ENCODE measurements at places on chromosomes 2 and 18.

DNA sequence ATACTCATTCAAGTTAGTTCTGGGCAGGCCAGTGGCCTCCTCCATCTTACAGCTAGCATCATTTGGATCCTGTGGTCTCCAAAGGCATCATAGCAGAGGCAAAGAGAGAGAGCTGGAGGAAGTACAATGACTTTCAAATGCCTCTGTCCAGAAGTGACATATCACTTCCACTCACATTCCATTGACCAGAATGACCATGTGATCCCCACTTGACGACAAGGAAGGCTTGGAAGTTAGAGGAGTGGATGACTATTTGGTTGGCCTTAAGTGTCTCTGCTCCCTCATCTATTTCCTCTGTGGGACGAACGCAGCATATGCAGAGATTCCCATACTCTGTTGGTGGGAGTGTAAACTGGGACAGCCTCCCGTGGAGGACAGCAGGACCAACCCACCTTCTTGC lies 27.8 kb upstream of the MLPH start:
- DNase-seq, result no peak

GRCh38 chr2:3465844-3466481 lies 53.4 kb downstream of the ADI1 start:
- DNase-seq, result no peak

- no peak for DNase-seq
These were observed 33.1 kb upstream of the ZNF532 start for GRCh38 chr18:58831606-58832005.

GRCh38 chr18:45901654-45902210 lies 65.4 kb downstream of the EPG5 start:
- DNase-seq, result no peak

DNA sequence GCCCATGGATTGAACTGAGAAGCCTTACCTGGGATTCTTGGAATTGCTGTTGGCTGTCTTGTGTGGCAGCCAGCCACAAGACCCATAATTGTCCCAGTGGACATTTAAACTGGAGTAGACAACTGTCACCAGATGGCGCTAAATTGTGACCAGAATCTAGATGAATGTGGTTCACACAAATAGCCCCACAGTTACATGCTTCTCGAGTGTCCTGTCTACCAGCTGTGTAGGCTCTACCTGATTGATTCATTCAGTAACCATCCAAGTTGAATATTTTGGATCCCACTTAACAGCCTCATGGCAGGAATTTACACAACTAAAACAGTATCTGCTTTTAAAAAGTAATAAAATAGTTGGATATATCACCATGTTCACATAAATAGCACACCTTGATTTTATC lies 73.2 kb downstream of the MAP4K4 start:
- DNase-seq, result no peak

DNA sequence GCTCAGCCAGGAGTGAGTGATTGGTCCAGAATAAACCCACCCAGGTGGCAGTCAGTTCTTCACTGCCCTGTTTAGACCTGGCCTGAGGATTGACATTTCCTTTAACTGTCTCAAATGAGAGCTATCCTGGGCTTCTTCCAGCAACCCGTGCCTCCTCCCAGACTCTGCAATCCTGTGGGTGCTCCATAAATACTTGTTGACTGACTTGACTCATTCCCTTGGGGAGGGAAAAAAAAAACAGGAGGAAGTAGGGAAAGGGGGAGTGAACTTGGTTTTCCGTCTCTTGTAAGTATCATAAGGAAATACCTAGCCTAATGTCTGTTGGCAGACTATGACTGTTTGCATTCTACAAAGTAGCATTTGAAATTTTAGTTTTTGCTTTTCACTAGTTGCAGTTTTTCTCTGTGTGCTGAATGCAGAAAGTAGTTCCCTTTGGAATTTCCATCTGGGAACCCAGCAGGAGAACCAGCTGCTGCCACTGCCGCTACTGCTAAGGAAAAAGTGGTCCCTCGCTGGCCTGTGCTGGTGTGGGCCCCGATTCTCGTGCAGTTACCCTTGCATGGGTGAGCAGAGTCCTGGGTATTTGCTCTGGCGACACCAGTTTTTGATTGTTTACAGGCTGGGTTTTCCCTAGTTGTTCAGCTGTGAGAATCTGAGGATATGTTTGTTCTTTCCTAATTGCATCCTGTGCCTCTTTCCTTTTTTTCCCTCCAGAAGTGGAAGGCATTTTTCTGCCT lies 78.8 kb downstream of the TGOLN2 start:
- DNase-seq, result no peak

DNA sequence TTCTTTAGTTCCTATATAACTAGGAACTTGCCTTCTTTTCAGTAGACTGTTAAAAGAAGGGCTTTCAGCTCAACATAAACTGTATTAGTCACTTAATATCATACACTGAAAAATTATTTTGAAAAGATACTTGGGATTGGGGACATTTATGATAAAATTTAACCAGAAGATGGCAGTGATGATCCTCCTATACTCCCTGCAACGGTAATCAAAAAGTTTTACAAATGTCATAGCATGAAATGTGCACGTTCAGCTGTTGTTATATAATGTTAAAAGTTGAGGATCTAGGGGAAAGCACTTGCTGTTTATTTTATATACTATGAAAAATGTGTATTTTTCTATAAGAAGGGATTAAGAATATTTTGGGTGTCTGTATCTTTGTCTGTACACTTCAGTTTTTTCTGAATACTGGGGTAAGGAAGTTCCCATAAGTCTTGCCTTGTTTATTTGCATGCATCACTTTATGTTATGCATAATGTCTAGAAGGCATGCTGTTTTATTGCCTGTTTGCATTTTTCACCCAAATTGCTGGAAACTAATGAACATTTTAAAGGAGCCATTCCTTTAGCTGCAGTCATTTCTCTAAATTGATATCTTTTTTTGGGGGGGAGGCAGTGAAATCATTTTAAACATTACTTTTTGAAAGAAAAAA lies 19.0 kb downstream of the DYNC1I2 start:
- DNase-seq, result no peak

DNA sequence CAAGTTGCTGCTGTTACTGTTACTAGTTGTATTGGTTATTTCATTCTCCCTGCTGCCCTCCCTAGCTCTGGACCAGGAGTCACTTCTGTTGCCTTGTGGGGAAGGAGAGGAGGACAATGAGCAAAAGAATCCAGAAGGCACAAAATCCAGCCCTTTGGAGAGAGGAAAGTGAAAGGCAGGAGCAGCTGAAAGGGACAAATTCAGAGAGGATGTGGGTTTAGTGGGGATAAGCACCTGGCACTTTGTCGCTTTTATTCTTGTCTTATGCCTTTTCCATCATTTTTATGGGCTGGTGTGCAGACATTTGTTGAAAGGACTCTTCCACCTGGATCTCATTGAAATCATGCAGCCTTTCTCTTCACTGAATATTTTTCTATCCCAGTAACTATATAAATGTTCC lies 24.3 kb upstream of the LTBP1 start:
- no peak for DNase-seq

DNA sequence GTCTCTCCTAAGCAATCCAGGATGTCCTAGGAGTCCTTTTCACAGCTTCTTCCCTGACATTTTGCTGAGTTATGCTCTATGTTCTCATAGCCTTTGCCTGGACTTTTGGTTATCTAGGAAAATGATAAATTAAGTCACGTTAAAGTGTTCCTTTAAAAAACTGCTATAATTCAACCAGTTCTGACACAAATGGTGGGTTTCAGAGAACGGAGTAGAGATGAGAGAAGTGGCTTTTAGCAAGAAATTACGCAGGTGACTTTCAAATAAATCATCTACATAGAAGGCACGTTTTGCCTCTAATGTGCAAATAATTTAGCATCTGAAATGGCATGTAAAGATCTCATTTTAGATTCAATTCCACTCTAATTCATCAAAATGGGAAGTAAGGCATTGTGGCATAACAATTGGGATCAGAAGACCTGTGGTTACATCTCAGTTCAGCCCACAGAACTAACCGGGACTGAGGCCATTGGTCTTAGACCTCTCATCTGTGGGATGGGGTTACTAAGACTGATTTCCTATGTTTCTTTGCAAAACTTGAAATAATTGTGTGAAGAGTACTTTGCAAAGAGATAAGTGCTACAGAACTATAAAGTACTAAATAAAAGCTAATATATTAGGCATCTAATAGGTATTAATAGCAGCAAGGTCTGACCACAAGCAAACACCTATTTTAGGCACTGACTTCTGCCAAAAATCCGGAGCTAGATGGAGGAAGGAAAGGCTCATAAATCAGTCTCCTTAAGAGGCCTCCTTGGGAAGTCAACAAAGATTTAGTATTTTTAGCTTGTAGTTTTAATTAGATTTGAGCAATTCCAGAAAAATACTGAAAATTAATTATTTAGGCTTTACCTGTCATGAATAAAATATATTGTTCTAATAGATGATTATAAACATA lies 211.4 kb downstream of the PIEZO2 start:
- no peak for DNase-seq

- DNase-seq, result no peak
These were observed 45.0 kb downstream of the MTA3 start for GRCh38 chr2:42613281-42614064.

DNA sequence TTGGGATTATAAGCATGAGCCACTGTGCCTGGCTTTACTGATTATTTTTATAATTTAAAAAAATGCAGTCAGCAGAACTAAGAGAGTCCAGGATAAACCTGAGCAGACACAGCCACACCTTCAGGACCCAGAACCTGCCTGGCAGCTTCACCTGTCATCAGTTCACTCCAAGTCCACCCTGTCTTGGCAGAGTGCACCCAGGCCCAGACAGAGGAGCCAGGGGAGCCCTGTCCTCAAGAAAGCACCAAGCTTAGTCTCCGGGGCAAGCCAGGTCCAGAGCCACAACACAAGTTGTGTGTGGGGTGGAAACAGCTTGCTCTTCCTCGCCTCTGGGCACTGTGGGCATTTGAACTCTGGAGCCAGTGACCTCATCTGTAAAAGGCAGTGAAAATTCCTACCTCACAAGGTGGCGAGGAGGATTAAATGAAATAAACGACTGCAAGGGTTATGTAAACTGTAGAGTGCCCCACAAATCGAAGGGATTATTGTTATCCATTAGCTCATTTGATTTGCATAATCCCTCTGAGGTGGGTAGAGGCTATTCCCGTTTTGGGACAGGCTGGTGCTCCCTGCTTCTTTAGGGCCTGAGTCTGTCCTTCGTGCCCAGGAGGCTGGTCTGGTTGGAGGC lies 24.7 kb downstream of the MYCN start:
- no peak for DNase-seq

GRCh38 chr2:241764275-241765241 lies 12.1 kb upstream of the GAL3ST2 start:
- DNase-seq, result no peak

DNA sequence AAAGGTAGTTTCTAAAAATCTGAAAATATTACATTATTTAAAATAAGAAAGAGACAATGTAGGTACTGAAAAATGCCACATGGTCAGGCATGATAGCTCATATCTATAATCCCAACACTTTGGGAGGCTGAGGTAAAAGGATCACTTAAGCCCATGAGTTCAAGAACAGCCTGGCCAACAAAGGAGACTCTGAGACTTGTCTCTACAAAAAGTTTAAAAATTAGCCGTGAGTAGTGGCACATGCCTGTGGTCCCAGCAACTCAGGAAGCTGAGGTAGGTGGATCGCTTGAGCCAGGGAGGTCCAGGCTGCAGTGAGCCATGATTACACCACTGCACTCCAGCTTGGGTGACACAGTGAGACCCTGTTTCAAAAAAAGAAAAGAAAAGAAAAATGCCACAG lies 21.8 kb downstream of the ATAD2B start:
- DNase-seq, result no peak

- DNase-seq, result no peak
These were observed 81.4 kb upstream of the CABLES1 start for GRCh38 chr18:23053776-23054457.

- DNase-seq, result no peak
These were observed 40.2 kb downstream of the SEMA4F start for GRCh38 chr2:74694281-74694680.

GRCh38 chr2:158091647-158092046 lies 10.0 kb upstream of the UPP2 start:
- no peak for DNase-seq

GRCh38 chr18:10062302-10063300 lies 148.8 kb downstream of the VAPA start:
- no peak for DNase-seq

- no peak for DNase-seq
These were observed 97.2 kb upstream of the TEX51 start for GRCh38 chr2:126801473-126801872.

DNA sequence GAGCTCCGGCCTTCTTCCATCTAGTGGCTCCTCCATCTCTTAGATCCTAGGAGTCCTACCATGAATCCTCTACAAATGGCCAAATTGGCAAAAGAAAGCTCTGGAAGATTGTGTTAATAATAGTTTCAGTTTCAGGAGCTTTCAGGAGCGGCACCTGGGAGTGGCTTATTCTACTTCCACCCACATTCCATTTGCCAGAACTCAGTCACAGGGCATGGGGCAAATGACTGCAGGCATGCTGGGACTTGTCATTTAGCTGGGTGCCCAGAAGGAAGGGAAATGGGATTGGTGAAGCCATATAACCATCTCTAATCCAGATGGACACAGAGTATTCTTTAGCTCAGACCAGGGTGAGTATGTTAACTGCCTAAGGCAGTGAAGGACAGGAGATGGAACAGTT lies 3.6 kb upstream of the LRATD1 start:
- DNase-seq, result no peak

DNA sequence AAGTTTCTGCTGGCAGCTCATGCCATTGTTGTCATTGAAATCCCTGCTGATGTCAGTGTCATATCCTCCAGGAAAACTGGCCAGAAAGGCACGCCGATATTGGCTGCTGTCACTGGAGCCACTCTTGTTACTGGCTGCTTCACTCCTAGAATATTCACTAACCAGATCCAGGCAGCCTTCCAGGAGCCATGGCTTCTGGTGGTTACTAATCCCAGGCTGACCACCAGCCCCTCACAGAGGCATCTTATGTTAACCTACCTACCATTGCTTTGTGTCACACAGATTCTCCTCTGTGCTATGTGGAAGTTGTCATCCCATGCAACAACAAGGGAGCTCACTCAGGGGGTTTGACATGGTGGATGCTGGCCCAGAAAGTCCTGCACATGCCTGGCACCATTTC lies 27.0 kb upstream of the MTX2 start:
- DNase-seq, result no peak

GRCh38 chr2:235860871-235861270 lies 307.3 kb downstream of the GBX2 start:
- no peak for DNase-seq

Data from NCI-H187 (cell line).